Stimulated activated CD8-positive, alpha-beta memory T cell treated with anti-CD3 and anti-CD28 coated beads, Interleukin-2, amount 100 ng/mL, for 1 hour (primary cell): ENCODE measurements at places on chromosomes 13 and 19.

GRCh38 chr13:77519808-77520207 lies 15.7 kb upstream of the SCEL start:
- no peak for DNase-seq

DNA sequence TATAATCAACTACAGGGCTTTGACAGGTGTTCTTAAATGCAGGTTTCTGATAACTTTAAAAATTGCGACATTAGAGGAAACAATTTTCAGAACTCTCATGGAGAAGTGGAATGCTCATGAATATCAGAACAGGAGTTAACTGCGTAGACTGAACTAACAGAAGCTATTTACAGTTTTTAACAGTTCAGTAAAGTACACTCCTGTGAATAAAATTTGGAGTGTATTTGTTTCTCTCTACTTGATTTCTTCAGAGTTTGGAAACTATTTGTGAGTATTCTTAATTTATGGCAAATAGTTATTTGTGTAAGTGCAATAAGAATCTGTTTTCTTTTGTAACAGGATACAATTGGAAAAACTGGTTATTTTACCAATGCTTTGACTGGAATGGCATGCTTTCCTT lies 114.4 kb downstream of the TNFRSF19 start:
- DNase-seq: no peak

- peak; percentile 49 for DNase-seq
These were observed 10.4 kb upstream of the ZSWIM4 start for GRCh38 chr19:13784731-13785452.

DNA sequence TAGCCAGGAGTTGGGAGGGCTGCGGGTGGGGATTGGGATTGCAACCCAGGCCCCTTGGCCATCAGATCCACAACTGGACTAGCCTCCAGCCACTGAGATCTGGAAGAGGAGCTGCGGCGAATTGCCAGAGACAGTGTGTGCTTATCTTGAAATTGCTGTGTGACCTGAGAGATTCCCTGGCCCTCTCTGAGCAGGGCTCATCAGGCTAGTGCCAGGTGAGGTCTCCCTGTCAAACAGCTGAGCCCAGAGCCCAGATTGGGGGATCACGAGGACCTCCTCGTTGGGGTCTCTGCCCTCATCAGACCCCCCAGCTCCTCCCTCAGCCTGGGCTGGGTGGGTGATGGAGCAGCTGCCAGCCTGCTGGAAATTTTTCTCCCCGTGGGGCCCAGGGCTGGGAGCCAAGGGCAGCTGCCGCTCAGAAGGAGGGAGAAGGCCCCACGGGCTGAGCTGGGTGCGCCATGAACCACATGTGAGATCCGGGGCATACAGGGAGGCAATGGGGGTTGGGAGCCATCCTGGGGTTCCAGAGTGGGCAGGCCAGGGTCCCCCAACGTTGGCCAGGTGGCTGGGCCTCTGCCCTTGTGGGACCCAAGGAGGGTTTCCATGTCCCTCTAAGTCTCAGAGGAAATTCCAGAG lies 7.2 kb downstream of the FUT5 start:
- no peak for DNase-seq

GRCh38 chr19:17235971-17236777 lies 9.5 kb downstream of the NR2F6 start:
- DNase-seq: no peak

- no peak for DNase-seq
These were observed 70.2 kb downstream of the COL4A2 start for GRCh38 chr13:110377178-110377825.

DNA sequence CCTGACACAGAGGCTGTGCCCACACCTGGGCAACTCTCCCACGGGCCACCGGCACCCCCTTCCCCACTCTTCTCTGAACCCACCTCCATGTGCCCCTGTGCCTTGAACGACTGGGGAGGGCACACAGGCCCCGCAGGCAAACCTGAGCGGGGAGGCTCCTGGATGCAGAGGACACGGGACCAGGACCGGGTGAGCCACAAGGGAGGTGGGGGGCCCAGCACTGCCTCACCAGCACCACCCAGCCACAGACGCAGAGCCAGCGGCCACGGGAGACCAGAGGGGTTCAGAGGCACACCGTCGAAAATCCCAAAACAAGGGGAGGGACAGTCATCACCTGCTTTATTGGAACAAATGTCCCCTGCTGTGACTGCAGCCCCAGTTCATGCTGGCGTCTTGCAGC lies 49.4 kb downstream of the STK24 start:
- DNase-seq: no peak

DNA sequence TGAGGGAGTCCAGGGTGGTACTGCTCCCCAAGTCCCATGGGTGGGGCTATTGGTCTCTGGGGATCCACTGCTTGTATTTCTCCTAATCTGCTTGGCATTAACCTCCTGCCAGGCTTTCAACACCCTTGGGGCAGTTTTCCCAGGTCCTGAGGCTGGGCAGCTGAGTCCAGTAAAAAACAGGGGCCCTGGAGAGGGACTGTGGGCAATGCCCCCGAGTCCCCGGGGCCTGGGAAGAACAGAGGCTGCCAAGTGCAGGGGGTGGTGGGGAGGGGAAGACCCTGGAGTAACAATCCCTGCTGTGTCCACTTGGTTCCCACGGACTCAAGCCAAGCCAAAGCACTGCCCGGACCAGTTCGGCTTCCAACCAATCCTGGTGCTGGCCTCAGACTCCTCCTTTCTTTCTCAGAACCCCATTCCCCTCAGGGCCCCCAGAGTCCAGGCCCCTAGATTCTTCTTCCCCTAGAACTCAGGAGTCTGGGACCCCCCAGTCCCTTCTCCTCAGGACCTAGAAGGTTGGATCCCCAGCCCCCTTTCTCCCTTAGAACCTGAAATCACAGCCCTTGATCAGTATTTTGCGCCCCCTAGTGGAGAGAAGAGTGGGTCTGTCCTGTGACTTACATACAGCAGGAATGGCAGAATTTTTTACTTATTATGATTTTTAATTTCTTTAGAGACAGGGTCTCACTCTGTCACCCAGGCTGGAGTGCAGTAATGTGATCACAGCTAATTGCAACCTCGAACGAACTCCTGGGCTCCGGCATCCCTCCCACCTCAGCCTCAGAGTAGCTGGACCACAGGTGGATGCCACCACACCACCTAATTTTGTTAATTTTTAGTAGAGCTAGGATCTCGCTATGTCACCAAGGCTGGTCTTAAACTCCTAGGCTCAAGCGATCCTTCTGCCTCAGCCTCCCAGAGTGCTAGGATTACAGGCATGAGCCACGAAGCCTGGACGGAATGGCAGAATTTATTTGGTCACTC lies 3.7 kb upstream of the CLPTM1 start:
- DNase-seq: peak; percentile 15

DNA sequence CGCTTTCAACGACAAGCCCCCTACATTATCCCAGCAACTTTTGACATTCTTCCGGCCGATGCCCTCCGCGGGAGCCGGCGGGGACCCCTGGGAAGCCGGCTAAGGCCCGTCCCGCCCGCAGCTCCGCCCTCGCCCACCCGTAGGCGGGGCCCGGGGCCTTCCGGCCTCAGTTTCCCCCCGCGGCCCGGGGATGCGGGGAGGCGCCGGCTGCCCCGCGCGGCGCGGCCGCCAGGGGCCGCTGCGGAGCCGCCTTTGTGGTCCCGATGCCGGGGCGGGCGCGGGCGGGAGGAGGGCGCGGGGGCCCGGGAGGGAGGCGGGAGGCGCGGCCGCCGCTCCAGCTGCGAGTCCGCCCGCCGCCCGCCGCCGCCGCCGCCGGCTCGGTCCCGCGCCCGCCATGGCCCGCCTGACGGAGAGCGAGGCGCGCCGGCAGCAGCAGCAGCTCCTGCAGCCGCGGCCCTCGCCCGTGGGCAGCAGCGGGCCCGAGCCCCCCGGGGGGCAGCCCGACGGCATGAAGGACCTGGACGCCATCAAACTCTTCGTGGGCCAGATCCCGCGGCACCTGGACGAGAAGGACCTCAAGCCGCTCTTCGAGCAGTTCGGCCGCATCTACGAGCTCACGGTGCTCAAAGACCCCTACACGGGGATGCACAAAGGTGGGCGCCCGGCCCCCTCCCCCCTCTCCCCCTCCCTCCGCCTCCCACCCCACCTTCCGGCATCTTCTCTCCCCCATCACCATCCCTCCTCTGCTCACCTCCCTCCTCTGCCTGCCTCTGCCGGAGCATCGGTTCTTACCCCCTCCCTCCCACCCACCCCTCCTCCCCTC lies at the start of gene CELF5:
CELF5 (plus strand) TSS at position 316 of the 823 bp plus-strand sequence; CDS start at position 395, 79 bp downstream.
- peak; percentile 20 for DNase-seq

DNA sequence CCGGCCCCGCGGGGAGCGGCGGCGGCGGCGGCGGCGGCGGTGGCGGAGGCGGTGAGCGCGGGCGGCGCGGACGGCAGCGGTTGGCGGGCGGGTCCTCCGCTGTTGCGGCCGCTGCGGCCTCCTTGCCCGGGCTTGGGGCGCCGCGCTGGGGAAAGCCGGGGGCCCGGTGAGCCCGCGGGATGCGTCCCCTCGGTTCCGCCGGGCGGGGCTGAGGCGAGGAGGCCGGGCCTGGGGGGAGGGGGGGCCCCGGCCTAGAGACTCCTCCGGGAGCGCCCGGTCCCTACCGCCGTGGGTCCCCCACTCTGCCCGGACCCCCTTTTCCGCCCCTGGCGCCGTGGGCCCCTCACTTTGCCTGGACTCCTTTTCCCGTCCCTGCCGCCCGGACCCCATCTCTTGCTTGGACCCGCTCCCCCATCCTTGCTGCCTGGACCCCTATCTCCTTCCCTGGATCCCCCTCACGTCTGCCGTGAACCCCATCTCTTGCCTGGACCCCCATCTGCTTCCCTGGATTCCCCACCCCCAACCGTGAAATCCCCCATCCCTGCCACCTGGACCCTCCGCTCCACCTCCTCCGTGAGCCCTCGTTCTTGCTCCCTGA lies 28.6 kb upstream of the NDUFS7 start:
- DNase-seq: no peak

DNA sequence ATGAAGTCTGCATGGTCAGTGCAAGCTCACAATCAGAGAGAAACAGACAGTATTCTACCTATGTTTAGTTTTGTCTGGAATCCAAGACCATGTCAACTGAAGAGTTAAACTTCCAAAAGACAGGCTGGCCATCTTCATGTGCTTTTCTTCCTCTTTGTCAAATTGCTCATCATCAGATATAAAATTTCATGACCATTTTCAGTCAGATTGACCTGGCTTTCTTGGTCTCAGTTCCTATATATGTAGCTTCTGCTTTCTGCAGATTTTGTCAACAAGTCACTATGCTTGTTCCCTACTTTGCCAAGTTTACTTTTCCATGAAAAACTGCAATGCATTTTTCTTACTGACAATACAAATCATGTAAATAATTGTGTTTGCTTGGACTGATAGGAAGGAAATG lies 13.9 kb downstream of the SLC46A3 start:
- no peak for DNase-seq

- DNase-seq: no peak
These were observed 2.0 kb downstream of the TDRD3 start for GRCh38 chr13:60398907-60399589.

GRCh38 chr13:76852986-76853385 lies 33.2 kb downstream of the KCTD12 start:
- DNase-seq: no peak
